Fibroblast of the aortic adventitia (primary cell): ENCODE measurements at places on chromosomes 13 and 19. TPM values are rescaled to one million over a fixed set of nuclear protein-coding genes. Genes with fewer than 3 reads are reported as not detected.

The MZT1 gene
- total RNA-seq, result 6.0 and 23.4 TPM in 2 replicates

The ADAMTSL5 gene
- 1.2 and 4.2 TPM in 2 replicates for total RNA-seq

The PLIN4 gene
- 0.90 and 6.6 TPM in 2 replicates for total RNA-seq

The GIPR gene
- 0.57 TPM in 1 of 2 replicates, not detected in the other for total RNA-seq

The DOCK6 gene
- 13.6 and 19.7 TPM in 2 replicates for total RNA-seq

The MIR17HG gene
- total RNA-seq, result 4.7 and 8.8 TPM in 2 replicates

The MBNL2 gene
- total RNA-seq, result 44.3 and 120 TPM in 2 replicates

The B9D2 gene
- total RNA-seq, result 0.25 and 4.5 TPM in 2 replicates

The NAXD gene
- total RNA-seq, result 14.8 and 14.9 TPM in 2 replicates

The EBI3 gene
- total RNA-seq, result 0.33 TPM in 1 of 2 replicates, not detected in the other

The SLC27A5 gene
- total RNA-seq, result 5.2 and 5.5 TPM in 2 replicates

The GPR4 gene
- total RNA-seq, result 0.16 TPM in 1 of 2 replicates, not detected in the other

The OR7D2 gene
- not detected in 2 replicates for total RNA-seq

The CYP4F22 gene
- not detected in 2 replicates for total RNA-seq

The ZNF737 gene
- total RNA-seq, result 4.8 and 15.0 TPM in 2 replicates

The CNN1 gene
- 2.2 and 4.2 TPM in 2 replicates for total RNA-seq

The CEACAM5 gene
- total RNA-seq, result not detected in 2 replicates

The FSTL3 gene
- total RNA-seq, result 14.8 and 148 TPM in 2 replicates

The TNNT1 gene
- 1.1 and 4.3 TPM in 2 replicates for total RNA-seq

The TMEM238 gene
- not detected in 2 replicates for total RNA-seq

The ZNF682 gene
- total RNA-seq, result 2.8 and 3.8 TPM in 2 replicates

The ZNF222 gene
- total RNA-seq, result 7.9 and 10.8 TPM in 2 replicates

The SMIM17 gene
- 0.65 TPM in 1 of 2 replicates, not detected in the other for total RNA-seq

The SHFL gene
- 18.4 and 22.7 TPM in 2 replicates for total RNA-seq

The NLRP5 gene
- total RNA-seq, result not detected in 2 replicates

The SBK2 gene
- total RNA-seq, result not detected in 2 replicates

The OR7A5 gene
- total RNA-seq, result not detected in 2 replicates

The IGFL1 gene
- total RNA-seq, result not detected in 2 replicates

The ZNF560 gene
- 0.09 and 0.16 TPM in 2 replicates for total RNA-seq

The LRRC8E gene
- 2.1 and 5.2 TPM in 2 replicates for total RNA-seq

The FAM187B gene
- not detected in 2 replicates for total RNA-seq

The MBD3L3 gene
- not detected in 2 replicates for total RNA-seq

The CEACAM7 gene
- not detected in 2 replicates for total RNA-seq

The NTF4 gene
- total RNA-seq, result not detected in 2 replicates

The RASAL3 gene
- not detected in 2 replicates for total RNA-seq

The ZNF296 gene
- 0.27 TPM in 1 of 2 replicates, not detected in the other for total RNA-seq

The MED16 gene
- total RNA-seq, result 21.0 and 24.5 TPM in 2 replicates

The FCHO1 gene
- 0.36 TPM in 1 of 2 replicates, not detected in the other for total RNA-seq

The TICAM1 gene
- total RNA-seq, result 0.65 and 3.2 TPM in 2 replicates

The NOVA2 gene
- under 0.01 and 0.27 TPM in 2 replicates for total RNA-seq

The SYNGR4 gene
- total RNA-seq, result not detected in 2 replicates

The SLC25A42 gene
- total RNA-seq, result 3.7 and 4.8 TPM in 2 replicates
